ENCODE measurements at places on chromosomes 12 and 14.

DNA sequence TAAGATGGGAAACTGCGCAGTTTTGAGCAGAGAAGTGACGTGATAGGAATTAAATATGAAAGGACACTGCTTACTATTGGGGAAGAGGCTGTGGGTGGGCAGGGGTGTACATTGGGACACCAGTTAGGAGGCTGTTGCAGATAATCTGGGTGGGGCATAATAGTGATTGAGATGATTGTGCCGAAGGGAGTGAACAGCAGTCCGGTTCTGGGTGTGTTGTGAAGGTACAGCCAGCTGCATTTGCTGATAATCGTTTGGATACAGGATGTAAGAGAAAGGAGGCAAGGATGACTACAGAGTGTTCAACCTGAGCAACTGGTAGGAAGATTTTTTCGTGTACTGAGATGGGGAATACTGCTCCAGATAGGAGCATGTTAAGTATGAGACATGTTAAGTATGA is 205.2 kb upstream of the NEDD1 start:
- DNase-seq = no peak

DNA sequence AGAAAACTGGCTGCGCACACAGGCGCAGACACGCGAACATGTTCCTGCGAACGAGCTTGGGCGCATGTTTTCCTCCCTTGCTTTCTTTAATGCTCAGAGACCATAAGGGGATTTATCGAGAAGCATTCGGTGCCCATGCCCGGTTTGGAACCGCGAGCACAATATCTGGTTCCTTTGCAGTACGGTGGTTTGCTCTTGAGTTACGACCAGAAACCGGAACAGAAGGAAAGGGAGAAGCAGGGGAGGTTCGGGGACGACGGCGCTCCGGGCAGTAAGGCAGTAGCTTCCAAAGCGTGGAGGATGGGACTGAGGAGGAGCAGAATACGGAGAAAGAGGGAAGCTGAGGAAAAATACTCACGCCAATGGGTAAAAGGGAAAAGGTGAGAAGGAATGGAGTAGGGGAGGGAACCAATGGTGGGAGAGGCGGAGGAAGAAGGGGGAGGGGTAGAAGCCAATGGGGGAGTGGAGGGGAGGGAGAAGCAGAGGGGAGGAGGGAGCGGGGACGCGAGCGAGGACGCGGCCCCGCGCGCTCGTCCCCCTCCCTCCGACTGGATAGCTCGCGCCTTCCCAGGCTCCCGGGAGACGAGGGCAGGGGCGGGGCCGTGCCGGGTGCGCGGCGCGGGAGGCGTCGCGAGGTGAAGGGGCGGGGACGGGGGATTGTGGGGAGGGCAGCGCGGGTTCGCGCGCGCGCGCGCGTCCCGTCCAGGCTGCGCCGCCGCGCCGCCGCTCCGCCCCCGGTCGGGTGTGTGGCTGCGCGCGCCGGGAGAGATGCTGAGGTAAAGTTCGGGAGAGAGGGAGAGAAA is 625 bp upstream of the ARHGAP5 start:
- peak; percentile 98 for DNase-seq

DNA sequence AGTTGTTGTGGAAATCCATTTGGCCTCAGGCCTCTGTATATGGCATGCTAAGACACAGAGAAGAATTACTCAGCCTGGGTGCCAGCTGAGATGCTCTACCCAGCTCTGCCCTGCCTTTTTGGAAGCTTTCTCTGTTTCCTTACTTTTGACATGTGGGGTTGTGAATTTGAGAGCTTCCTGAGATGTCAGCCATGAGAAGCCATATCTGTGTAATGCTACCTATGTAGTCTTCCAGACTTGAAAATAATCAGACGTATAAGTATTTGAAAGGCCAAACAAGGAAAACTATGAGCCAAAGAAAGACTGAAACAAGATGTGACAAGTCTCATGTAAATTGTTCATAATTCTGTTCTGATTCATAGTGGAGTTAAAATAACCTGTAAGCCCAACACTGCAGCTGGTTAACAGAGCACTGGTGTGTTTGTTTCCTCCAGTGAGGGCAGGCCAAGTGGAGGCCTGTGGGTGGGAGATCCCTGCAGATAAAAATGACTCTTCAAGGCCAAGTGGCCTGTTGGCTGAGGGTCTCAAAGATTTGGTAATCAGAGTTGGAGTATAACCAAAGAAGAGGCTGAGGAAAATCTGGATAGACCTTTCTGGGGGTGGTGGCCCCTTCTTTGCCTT is 94.0 kb downstream of the TMX1 start:
- DNase-seq = no peak

DNA sequence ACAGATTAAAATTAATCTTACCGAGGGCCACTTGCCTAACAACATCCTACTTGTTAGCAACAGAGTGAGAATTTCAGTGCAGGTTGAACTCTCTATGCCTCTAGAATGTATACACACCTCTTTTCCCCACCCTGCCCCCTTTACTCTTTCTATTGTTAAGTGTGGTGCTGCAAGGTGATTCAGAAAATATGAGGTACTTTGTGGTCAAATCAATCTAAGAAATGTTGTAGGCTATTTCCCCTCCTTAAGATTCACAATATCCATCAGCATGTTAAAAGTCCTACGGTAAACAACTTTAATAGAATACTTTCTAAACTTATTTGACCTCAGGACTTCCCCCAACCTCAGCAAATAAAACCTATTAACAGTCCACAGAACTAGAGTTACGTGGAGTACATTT is 106.0 kb downstream of the LMNTD1 start:
- no peak for DNase-seq

- DNase-seq = no peak
Measured at GRCh38 chr12:94706250-94706661, 55.9 kb upstream of the TMCC3 start.

DNA sequence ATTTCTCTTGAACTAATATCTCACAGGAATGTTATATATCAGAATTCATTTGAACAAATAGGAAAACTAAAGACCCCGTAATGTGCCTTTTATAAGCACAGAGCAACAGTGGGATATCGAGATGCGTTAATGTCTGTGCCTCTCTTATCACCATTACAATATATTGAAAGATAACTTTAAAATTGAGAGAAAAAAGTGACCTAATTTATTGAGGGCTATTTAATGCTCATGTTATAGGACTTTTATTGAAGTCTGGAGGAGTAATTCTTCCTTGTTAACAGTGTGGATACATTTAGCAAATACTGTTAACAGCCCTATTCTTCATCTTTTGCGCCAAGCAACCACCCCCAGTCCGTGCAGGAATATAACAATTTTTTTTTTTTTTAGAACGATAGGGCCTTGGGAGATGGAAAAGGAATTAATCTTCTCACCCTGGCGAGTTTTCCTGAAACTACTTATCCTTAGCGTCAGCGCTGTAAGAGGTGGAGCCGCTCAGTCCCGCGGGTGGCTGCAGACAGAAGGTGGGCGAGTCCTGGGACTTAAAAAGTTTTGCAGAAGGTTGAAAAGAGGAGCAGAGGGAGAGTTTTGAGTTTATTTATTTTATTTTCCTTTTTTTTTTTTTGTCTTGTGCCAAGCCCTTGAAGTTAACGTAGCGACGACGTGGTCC is 11.0 kb downstream of the FOXG1 start:
- DNase-seq = no peak

DNA sequence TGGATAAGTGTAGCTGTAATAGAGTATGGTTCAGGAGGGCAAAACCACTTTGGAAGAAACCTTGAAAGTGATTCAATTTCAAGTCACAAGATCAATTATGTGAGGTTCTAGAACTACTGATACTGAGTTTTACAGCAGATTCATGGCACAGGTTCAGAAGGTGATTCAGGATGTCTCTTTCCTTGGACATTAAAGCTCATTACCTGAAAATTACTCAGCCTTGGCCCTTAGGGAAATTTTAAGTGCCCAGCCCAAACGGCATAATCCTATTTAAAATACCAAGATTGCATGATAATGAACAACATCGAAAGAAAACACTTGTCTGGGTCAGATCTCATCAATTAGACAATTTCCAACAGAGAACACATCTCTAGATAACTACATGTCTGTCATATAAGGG is 70.2 kb upstream of the SLC38A2 start:
- no peak for DNase-seq

DNA sequence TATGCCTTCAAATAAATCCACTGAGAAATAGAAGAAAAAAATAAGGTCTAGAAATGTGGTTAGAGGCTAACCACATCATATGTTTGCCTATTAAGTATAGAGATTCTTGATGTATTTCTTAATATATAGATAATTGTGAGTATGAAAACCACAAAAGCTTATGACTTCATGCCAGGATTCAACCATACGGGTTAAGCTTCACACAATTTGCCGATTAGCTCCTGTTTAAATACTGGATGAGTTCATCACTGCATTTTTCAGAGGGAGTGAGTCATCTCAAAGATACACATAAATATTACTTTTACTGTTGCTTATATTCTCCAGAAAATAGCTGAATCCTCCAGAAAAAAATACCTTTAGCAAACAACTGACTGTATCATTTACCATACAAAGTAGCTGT is 79.6 kb downstream of the RPL10L start:
- DNase-seq = no peak

- no peak for DNase-seq
Measured at GRCh38 chr14:89651805-89652204, 234.8 kb upstream of the FOXN3 start.

GRCh38 chr14:75279153-75279762 is 630 bp downstream of the FOS start:
- DNase-seq = peak; percentile 61

DNA sequence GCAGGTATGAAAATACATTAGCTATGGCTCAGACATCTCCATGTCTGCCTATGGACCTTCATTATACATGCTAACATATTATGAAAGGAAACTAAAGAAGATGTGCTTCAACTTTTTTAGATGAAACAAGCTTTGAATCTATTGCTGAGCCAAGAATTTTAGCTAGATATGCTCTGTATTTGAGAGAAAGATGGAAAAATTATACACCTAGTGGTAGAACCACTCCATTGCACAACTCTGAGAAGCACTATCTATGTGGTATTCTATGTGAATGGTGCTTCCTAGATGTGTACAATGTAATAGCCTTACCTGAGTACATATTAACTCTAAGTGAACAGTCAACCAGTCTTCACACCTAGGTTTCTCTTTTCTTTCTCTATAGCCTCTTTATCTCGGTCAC is 17.3 kb downstream of the EPYC start:
- no peak for DNase-seq

DNA sequence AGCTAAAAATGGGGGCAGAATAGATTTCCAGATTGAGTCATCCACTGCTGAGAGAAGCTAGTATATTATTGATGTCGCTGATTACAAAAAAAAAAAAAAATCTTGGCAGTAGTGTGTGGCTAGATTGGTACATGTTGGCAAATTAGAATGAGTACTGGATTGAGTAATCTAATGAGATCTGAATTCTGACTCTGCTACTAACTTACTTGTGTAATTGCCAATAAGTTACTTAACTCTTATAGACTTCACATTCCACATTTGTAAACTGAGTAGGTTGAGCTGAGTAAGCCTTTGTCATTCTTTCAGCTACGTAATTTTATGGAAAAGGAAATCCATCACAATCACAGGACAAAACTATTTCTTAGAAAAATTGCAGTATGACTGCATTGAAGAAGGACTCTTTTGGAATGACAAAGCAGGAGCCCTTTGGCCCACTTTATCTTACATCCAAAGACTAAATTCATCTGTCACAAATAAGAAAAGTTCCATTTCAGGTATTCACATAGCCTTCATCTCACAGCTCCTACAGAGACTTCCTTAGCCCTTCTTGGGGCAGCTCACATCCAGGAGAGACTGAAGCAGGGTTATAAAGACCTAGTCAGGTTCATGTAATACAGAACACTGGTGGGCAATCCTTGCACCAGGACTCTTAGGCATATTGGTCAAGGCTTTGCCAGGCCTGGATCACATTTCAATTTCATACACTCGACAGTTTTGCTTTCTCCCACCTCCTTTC is 197.3 kb upstream of the CPNE8 start:
- no peak for DNase-seq

DNA sequence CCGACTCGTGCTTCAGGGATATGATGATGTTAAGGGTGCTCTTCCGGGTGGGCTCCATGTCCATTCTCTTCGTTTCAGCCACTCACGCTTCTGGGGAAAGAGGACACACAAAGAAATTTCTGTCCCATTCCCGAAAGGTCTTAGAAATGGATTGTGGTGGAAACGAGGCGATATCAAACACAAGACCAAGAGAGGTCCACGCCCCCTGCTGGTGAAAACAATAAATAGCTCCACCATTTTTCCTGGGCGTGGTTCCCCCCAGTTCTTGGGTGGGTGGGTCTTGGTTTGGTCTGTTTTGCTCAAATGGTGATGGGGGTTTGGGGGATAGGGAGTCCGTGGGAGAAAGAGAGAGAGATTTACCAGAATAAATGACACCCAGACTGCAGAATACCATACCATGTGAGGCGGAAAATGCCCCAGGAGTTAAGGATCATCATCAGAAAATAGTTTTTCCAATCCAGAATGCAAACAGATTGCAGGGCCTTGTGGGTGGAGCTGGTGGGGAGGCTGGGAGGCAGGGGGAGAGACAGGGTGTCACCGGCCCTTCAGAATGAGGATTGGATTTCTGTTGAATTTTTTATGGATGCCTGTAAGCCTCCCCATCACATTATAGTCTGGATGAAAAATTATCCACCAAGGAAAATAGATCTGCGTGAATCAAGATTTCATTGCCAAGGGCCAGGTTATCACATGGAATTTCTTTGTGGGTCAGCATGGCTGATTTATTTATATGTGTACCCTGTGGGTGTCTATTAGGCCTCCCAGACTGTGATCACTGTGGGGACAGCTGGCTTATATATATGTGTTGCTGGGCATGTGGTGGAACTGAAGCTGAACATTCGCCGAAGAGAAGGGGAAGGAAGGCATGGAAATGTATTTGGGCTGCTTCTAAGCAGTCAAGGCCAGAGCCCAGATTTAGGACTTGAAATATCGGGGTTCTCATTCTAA is 55.8 kb downstream of the SRRM4 start:
- peak; percentile 66 for DNase-seq

- DNase-seq = no peak
Measured at GRCh38 chr14:95048771-95049312, 108.5 kb downstream of the DICER1 start.

DNA sequence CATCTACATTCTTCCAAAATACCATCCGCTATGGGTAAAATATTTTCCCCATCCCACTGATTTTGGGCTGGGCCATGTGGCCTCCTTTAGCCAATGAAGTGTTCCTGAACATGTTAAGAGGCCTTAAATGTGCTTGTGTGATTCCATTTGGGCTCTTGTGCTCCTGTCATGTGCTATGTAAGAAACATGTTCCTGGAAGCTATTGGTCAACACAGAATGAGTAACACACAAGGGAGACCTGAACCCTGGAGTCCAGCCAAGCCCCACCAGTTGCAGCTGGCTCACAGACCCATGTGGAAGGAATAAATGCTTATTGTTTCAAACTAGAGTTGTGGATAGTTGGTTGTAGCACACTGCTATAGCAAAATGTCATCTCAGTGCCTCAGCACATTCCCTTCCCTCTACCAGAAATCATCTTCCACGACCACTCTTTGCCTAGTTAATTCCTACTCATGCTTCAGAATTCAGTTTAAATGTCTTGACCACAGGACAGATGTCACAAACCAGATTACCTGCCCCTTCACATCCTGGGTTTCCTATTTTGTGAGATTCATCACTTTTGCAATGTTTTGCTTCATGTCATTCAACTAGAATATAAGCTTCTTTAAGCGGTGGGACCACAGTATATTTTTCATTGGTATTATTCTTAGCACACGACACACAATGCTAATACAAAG is 217.3 kb upstream of the EEA1 start:
- DNase-seq = no peak

GRCh38 chr14:59705866-59706265 is 129.3 kb upstream of the CCDC175 start:
- no peak for DNase-seq

- no peak for DNase-seq
Measured at GRCh38 chr14:79660053-79660939, 551.0 kb downstream of the DIO2 start.
